ENCODE measurements at places on chromosomes 5 and 9.
A peak's percentile ranks its signal among the peaks of the same experiment; 100 is the strongest.

- DNase-seq, result no peak
These were observed 371.1 kb downstream of the SPOCK1 start for GRCh38 chr5:137128012-137128411.

- DNase-seq, result peak; percentile 8
These were observed 6.1 kb upstream of the RXFP3 start for GRCh38 chr5:33929925-33930690.

DNA sequence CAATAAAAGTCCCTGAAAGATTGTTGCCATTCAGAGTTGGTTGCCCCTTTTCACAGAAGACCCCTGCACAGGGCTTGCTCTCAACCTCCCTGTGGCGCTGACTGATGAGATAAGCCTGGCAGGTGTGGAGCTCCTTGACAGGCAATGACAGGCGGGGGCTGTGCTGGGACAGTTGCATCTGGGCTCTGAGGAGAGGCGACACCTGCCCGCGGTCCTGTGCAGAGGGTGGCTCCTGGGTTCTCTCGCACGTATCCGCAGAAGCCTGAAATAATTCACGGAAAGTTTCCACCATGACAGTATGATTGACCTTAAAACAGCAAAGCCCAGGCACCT is 19.8 kb upstream of the EXOC3 start:
- DNase-seq, result no peak

DNA sequence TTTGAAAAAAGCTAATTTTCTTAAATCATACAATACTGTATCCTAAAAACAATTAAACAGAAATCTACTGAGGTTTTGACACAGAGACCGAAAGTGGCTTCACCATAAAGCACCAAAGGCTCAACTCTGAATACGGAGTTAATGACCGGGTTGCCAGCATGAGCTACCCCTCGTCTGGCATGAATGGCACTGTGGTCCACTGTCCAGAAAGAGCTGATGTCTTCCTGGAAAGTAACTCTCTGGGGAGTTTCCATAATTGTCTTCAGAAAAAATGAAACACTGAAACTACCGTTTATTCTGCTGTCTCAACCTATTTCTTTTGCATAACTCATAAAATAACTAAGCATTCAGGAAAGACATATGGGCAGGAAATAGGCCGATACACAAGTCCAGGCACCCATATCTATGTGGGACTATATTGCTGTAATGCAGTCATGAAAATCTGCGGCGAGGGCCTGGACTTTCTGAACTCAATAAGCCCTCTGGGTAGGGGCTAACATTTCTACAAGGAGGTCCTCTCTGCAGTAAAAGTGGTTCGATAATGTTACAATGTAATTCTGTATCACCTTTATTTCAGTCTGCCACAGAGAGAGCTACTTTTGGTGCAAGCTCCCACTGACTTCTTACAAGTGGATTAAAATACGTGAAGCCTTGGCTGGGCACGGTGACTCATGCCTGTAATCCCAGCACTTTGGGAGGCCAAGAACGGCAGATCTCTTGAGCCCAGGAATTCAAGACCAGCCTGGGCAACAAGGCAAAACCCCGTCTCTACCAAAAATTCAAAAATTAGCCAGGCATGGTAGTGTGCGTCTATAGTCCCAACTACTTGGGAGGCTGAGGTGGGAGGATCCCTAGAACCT is 52.4 kb downstream of the ANKH start:
- peak; percentile 38 for DNase-seq

GRCh38 chr9:5624655-5625054 is 4.3 kb upstream of the RIC1 start:
- no peak for DNase-seq

DNA sequence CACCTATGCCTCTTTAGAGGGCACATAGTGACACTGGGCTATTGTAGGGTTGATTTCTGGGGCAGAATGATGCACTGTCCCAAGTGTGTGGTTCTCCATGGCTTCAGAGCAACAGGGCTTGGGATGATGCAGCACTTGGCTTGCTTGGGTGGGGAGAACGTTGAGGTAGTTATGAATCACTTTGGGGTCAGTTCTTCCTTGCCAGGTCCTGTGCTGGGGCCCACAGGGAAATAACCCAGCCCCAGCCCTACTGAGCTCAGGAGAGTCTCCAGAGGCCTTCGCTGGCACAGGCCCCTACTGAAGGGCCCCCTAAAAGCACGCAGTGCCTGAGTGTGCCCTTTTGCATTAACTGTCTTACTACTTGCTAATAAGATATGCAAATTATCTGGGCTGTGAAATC is 24.2 kb downstream of the JADE2 start:
- no peak for DNase-seq

DNA sequence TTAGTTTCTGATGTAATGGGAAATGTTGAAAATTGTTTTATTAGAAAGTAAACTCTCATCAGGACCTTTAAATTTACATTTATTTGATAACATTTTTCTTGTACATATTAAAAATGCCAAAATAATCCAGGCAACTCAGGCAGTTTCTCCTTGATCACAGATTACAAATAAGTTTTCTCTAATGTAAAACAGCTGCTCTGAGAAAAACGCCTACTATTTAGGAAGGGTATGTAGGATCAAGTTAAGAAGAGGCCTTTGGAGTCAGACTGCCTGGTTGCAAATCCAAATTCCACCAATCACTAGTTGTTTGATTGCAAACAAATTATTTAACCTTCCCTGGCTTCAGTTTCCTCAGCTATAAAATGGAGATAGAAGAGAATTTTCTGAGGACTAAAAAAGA is 610.8 kb downstream of the PDE4D start:
- DNase-seq, result no peak

- DNase-seq, result peak; percentile 83
These were observed 73.8 kb downstream of the SNCAIP start for GRCh38 chr5:122385808-122386207.

GRCh38 chr9:124202447-124202971 is 55.2 kb upstream of the NEK6 start:
- DNase-seq, result no peak

DNA sequence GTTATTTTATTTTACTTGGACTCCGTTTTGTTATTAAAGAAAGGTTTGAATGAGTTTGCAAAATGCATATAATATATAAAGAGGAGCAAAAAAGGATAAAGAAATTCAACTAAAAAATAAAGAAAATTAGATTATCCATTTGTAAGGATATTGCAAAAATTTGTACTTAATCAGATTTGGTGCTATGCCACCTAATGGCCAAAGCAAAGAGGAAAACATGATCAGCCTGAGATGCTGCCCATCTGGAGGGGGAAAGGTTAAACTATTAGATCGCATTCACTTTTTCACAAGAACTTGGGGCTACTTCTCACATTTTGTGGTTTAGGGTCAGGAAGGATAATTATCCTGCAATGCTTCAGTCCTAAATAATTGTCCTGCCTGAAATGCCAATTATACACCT is 350.6 kb downstream of the MLLT3 start:
- DNase-seq, result no peak

- DNase-seq, result peak; percentile 35
These were observed 79.9 kb upstream of the FBXL17 start for GRCh38 chr5:108461628-108462367.

GRCh38 chr5:88778736-88779135 is 104.2 kb downstream of the MEF2C start:
- DNase-seq, result no peak

GRCh38 chr9:110327716-110328115 is 9.9 kb downstream of the TXNDC8 start:
- no peak for DNase-seq

- no peak for DNase-seq
These were observed 287.7 kb upstream of the DAP start for GRCh38 chr5:11048760-11049159.

DNA sequence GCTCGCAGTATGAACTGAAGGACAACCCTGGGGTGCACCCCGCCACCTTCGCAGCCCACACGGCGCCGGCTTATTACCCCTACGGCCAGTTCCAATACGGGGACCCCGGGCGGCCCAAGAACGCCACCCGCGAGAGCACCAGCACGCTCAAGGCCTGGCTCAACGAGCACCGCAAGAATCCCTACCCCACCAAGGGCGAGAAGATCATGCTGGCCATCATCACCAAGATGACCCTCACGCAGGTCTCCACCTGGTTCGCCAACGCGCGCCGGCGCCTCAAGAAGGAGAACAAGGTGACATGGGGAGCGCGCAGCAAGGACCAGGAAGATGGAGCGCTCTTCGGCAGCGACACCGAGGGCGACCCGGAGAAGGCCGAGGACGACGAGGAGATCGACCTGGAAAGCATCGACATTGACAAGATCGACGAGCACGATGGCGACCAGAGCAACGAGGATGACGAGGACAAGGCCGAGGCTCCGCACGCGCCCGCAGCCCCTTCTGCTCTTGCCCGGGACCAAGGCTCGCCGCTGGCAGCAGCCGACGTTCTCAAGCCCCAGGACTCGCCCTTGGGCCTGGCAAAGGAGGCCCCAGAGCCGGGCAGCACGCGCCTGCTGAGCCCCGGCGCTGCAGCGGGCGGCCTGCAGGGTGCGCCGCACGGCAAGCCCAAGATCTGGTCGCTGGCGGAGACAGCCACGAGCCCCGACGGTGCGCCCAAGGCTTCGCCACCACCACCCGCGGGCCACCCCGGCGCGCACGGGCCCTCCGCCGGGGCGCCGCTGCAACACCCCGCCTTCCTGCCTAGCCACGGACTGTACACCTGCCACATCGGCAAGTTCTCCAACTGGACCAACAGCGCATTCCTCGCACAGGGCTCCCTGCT is 3.8 kb downstream of the IRX1 start:
- no peak for DNase-seq

- DNase-seq, result peak; percentile 27
These were observed 3.9 kb upstream of the PLPP1 start for GRCh38 chr5:55538661-55539060.

DNA sequence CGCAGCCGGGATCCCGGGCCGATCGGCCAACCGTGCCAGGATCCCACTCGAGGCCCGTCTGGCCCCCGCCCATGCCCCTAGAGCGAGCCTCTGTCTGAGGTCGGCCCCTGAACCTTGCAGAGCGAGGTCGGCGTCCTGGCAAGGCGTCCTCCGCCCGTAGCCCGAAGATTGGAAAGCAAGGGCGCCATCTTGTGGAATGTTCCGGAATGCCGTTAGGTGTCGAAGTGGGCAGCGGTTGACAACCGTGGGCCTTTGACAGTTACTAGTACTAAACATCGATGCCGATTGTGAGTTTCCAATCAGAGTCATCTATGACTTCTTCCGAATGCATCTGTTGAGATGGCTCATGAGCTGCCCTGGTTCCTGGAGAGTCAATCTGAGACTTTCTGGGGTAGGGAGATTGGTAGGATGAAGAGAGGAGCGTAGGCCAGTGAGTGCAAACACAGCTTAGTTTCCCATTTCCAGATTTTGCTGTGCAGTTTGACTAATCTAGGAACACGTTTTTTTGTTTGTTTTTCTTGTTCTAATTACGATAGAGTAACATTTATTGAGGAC is 923 bp upstream of the PLK2 start:
- peak; percentile 83 for DNase-seq

DNA sequence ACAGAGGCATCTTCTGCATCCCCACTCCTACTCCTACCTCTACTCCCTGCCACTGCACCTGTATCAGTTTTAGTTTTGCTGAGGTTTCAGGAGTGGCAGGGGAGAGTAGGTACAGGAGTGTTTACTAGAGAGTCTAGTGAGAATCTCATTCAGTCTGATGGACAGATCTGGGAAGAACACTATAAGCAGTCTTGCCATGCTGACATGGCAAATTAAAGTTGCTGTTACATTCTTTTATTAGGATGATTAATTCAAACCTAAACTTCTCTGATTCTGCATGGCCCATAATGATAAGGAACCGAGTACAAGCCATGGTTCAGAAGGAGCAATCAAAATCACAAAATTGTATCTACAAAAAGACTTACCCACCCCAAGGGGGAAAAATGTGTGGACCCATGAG is 7.4 kb downstream of the ARSK start:
- no peak for DNase-seq

GRCh38 chr9:33049680-33050361 is 24.7 kb downstream of the DNAJA1 start:
- no peak for DNase-seq

DNA sequence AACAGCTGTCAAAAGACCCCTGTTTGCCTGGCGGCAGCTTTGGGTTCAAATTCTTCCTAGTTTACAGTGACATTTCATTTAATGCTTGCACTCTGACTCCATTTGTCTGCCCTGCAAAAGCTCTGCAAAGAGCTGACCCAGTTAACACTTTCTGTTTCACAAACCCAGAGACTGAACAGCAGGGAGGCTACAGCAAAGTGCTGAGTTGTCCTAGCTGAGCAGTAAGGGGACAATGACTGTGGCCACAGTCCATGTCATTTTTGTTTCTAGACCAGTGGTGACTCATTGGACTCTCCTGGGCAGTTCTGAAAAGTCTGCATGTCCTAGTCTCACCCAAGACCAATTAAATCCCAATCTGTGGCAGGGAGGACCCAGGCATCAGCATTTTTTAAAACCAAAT is 994.8 kb upstream of the WWC1 start:
- no peak for DNase-seq

All from fibroblast of villous mesenchyme (primary cell).